ENCODE measurements at places on chromosomes 11 and 22. TPM values are rescaled to one million over a fixed set of nuclear protein-coding genes. Genes with fewer than 3 reads are reported as not detected.

RTN4R gene
- 7.6 TPM for total RNA-seq

ATXN10 gene
- total RNA-seq: 82.4 TPM

DNA sequence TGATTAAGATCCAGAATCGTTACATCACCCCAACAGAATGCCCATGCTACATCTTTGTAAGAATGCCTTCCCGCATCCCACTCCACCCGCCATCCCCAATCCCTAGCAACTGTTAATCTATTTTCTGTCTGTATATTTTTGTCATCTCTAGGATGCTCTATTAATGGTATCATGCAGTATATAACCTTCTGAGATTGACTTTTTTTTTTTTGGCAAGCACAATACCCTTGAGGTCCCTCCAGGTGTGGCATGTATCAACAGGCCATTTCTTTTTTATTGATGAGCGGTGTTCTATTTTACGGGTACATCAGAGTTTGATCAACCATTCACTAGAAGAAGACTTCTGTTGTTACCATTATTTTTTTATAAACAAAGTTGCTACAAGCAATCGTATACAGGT, 30.2 kb upstream of the SCN3B start:
- no peak for DNase-seq

DNA sequence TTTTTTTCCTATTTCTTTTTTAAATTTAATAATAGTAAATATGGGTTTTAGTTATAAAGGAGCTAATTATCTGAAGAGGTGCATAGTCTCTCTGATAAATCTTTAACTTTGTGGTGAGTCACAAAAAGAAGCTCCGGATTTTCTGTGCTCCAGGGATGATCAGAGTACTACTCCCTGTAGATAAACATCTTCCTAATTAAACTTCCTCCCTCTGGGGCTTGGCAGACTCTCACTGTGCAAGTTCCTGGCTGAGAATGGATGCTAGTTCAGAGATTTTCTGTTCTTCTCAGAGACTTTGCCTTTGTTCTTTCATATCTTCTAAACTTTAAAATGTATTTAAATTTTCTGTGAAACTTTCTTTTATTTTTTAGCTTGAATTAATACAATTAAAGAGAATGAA, at the start of gene OR10G7:
Gene OR10G7 (minus strand): TSS at position 72 of the 400 bp plus-strand sequence. CDS start 2,324 bp downstream, outside the sequence.
- no peak for DNase-seq

- no peak for DNase-seq
Observed at GRCh38 chr22:19357270-19358105, 66.0 kb upstream of the CLTCL1 start.
